ENCODE measurements at places on chromosomes 5 and 9.

- no peak for DNase-seq
Observed at GRCh38 chr5:34538026-34538672, 118.0 kb upstream of the RAI14 start.

DNA sequence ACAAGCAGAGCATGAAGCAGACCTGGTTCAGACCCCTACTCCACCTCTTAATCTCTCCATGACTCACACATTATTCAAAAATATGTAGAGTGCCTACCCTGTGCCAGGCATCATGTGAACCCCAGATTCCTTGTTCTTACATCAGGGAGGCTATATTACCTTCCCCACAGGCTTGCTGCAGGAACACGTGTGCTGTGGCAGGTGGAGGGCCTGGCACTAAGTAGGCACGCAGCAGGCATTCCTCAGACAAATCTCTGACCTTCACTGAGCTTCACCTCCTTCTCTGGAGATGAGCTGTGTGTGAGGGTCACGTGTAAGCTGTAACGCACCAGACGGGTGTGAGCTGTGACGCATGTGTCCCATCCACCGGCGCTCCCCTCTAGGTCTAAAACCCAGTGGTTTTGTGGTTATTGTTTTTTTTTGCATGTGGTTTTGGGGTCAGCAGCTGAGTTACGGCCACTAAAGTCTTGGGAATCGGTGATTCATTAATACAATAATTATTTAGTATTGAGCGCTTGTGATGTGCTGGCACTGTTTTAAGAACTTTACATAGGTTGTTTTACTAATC, 30.3 kb downstream of the ANGPTL2 start:
- DNase-seq = no peak

DNA sequence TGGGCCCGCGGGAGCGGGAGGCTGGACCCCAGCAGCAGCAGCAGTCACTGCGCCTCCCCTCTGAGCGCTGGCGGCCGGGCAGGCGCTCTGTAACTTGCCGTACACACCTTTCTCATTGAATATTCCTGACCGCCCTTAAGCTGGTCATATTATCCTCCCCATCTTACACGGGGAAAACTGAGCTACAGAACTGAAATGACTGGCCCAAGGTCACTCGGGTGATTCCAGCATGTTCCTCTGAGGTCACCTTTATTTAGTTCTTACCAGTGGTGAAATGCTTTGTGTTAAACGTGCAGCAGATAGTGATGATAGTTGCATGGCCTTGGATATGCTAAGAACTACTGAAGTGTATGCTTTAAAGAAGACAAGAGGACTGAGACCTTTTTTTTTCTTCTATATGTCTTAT, 607 bp downstream of the UQCRQ start:
- no peak for DNase-seq

GRCh38 chr9:90029996-90030395, 425.2 kb downstream of the GADD45G start:
- no peak for DNase-seq
